ENCODE measurements at places on chromosomes 1 and 21. TPM values are rescaled to one million over a fixed set of nuclear protein-coding genes. Genes with fewer than 3 reads are reported as not detected.

PTGFRN gene
- total RNA-seq = 92.4 TPM

GRCh38 chr1:225847610-225848009 lies 34.6 kb downstream of the TMEM63A start:
- no peak for DNase-seq

FNDC5 gene
- total RNA-seq = not detected

- no peak for DNase-seq
Measured at GRCh38 chr1:170765279-170765678, 101.3 kb downstream of the PRRX1 start.

- DNase-seq = no peak
Measured at GRCh38 chr1:114289306-114289705, 135.6 kb upstream of the SYT6 start.

NES gene
- total RNA-seq = 4.5 TPM

GRCh38 chr1:227315629-227316346 lies 2.5 kb downstream of the CDC42BPA start:
- no peak for DNase-seq

GRCh38 chr1:11880911-11881748 lies 22.4 kb upstream of the NPPB start:
- DNase-seq = peak; percentile 25

GRCh38 chr1:229841230-229841629 lies 215.2 kb downstream of the URB2 start:
- peak; percentile 31 for DNase-seq

Measured in lower leg skin (tissue), 4 donors.